ENCODE measurements at places on chromosomes 2 and 18.

DNA sequence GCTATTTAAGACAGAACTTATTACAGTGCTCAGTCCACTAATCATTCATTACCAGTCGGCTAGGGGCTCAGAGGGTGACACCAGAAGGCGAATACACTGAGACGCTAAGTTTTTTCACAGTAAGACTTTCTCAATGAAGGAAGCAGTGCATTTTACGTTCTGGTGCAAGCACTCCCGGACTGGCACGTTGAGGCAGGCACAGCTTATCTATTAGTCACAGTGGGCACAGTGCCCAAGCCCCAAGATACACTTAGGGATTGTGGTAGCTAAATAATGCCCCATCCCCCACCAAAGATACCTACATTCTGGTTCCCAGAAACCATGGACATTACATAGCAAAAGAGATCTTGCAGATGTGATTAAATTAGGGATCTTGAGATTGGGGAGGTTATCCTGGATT is 32.6 kb upstream of the BCL11A start:
- no peak for DNase-seq

DNA sequence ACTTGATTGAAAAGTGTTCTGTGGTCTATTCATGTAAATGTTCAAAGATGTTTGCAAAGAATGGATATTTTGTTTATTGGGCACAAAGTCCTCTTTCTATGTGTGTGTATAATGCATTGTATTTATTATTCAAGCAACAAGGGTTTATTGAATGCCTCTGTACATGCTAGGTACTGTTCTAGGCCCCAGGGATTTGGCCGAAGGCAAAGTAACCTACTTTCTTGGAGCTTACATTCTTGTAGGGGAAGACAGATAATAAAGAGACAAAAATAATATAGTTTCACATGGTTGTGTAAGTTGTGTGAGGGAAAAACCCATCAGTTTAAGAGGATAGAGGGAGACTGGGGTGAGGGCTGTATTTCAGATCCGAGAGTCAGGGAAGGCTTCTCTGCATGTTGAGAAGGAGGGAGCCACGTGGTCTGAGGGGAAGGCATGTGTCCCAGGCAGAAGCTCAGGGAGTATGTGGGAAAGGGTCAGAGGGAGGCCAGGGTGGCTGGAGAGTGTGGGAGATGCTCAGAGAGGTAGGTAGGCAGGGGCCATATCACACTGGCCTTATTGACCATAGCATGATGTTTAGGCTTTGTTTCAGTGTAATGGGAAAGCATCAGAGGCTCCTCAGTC is 40.4 kb upstream of the GPR155 start:
- no peak for DNase-seq

- DNase-seq: no peak
Observed at GRCh38 chr2:4995466-4995865, 696.7 kb upstream of the SOX11 start.

DNA sequence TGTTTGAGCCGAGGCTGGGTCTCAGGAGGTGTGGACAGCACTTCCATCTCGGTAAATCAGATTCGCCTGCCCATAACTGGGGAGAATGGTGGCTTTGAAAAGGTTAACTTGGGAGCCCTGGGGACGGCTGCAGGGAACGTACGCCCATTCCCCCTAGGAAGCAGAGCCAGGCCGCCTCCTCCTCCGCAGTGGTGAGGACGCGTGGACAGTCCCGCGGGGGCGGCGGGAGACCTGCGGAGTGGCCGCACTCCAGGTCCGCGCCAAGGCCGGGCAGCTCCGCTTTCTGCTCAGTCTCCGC is 845 bp upstream of the MYCN start:
- DNase-seq: no peak

- no peak for DNase-seq
Observed at GRCh38 chr2:142782942-142783443, 94.5 kb upstream of the KYNU start.

DNA sequence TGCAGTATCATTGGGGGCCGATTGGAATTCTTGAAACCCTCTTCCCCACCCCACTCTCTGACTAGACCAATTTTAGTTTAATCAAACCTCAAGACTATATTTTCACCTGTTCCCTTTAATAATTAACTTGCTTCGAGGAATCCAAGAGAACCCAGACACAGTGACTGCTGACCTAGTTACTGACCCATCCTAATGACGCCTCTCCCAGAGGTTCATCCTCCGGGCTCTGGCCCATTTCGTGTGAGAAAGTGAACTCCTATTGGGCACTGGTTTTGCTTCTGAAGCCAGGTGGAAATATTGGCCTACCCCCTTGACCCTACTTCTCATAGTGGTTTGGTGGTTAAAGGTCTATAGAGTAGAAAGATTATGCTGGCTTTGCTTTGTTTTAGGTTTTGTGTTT is 39.9 kb downstream of the RPL37A start:
- no peak for DNase-seq

DNA sequence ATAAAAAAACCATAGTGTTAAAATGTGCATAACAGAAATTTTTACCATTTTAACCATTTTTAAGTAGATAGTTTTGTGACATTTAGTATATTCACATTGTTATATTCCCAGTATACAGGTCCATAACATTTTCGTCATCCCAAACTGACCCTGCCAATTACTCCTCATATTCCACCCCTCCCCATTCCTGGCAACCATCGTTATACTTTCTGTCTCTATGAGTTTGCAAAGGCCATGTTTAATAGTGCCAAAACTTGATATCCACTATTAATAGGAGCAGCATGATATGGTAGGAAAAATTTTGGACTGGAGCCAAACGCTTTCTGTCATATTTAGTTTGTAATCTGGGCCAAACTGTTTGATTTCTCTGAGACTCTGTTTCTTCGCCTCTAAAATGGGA is 30.9 kb downstream of the PLCL1 start:
- DNase-seq: no peak

GRCh38 chr2:179614121-179614520 is 247.3 kb downstream of the ZNF385B start:
- DNase-seq: no peak

- no peak for DNase-seq
Observed at GRCh38 chr2:73987109-73987947, 2.6 kb downstream of the TET3 start.

GRCh38 chr2:229719926-229720647 is 5.7 kb upstream of the DNER start:
- no peak for DNase-seq

GRCh38 chr2:46569766-46570165 is 90.4 kb downstream of the TMEM247 start:
- DNase-seq: no peak

- no peak for DNase-seq
Observed at GRCh38 chr2:14572633-14573032, 59.9 kb upstream of the LRATD1 start.

GRCh38 chr2:165567273-165567672 is 97.8 kb downstream of the CSRNP3 start:
- no peak for DNase-seq

- DNase-seq: no peak
Observed at GRCh38 chr2:14634489-14635390, 2.2 kb downstream of the LRATD1 start.

- no peak for DNase-seq
Observed at GRCh38 chr2:172249986-172250385, 147.3 kb upstream of the DLX2 start.

GRCh38 chr18:35171315-35171987 is 69.4 kb upstream of the ZNF397 start:
- no peak for DNase-seq

- DNase-seq: no peak
Observed at GRCh38 chr2:216243026-216243425, 129.3 kb downstream of the MARCHF4 start.

DNA sequence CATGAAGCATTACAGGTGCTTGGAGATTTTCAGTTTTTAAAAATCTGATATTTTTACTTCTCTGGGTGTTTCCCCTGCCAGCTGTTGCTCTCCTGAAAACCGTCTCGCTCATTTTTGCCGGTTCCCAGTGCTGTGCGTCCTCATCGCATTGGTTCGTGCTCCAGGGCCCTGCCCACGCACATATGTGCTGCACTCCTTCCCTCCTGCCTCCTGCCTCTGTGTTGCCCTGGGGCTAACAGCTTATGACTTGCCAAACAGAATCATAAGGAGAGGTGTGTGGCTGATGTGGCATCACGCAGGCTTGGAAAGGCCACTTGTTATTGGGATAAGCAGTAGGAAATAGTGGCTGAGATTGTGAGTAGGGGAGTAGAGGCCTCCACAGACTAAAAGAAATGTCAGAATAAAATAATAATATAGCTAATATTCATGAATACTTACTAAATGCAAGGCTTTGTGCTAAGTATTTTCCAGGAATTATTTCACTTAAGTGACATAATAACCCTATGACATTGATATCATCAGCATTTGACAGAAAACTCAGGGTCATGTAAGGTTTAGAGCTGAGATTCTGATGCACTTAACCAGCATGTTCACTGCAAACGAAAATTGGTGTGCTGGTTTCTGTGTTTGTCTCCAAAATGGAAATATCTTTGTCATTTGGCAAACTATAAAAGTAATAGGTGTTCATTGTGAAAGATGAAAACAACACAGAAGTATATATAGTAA is 53.5 kb downstream of the SLC4A1AP start:
- DNase-seq: no peak

GRCh38 chr2:171180229-171180930 is 19.7 kb upstream of the TLK1 start:
- no peak for DNase-seq

DNA sequence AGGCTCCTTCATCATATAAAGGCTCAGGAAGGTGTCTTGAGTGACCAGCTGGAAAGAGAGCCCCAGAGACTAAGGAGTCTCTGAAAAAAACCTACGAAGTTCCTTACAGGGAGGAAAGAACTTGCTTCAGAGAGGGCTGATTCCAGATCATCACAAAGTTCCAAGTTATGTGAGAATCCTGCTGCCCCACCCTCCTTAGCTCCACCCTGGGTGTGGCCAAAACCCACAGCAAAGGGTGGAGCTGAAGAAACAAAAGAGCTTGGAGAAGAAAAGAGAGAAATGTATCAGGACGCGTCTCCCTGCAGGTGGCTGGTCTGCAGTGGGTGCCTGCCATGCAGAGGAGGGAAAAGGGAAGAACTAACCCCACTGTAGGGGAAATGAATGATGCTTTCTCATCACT is 32.8 kb upstream of the ZNF396 start:
- no peak for DNase-seq

DNA sequence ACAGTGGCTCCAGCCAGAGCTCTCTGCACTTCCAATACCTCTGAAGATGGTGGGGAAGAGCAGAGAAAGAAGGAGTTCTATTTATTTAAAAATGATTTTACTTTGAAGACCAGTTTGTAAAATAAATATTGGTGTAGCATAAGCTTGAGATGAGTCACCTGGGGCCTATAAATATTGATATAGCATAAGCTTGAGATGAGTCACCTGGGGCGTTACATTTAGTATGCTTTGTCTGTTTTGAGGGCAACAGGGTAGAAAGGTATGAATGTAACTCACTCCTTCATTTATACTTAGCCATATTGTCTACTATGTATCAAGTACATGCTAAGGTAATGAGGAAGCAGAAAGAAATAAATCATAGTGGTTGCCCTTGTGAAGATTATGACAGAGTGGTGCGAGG is 7.7 kb upstream of the SULT1C4 start:
- no peak for DNase-seq

- no peak for DNase-seq
Observed at GRCh38 chr2:186868344-186868743, 19.4 kb upstream of the ZSWIM2 start.

DNA sequence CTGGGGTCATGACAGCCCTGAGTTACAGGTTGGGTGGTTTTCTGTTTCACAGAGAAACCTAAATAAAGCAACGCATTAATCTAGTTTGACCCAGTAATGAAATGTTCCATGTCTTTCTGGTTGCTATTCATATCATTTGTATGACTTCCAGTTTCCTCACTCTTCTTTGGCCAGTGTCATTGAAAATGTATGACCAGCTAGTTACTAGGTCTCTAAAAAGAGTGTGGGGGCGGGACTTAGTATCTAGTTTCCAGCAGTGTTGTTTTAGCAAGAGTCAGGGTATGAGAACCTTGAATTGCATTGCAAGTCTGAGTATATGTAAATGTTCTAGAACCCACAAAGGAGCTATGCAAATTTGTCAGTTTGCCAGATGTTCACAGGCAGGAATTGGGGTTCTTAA is 47.7 kb downstream of the SLC9A2 start:
- no peak for DNase-seq

- no peak for DNase-seq
Observed at GRCh38 chr2:89818873-89819272, 1127.4 kb downstream of the RPIA start.

- no peak for DNase-seq
Observed at GRCh38 chr2:157747695-157748370, 119.2 kb upstream of the ACVR1C start.

- DNase-seq: no peak
Observed at GRCh38 chr2:29954316-29954715, 32.9 kb upstream of the ALK start.

GRCh38 chr2:151297882-151298281 is 8.4 kb upstream of the NMI start:
- DNase-seq: no peak

GRCh38 chr2:74491648-74492544 is 7.5 kb downstream of the LBX2 start:
- DNase-seq: no peak

DNA sequence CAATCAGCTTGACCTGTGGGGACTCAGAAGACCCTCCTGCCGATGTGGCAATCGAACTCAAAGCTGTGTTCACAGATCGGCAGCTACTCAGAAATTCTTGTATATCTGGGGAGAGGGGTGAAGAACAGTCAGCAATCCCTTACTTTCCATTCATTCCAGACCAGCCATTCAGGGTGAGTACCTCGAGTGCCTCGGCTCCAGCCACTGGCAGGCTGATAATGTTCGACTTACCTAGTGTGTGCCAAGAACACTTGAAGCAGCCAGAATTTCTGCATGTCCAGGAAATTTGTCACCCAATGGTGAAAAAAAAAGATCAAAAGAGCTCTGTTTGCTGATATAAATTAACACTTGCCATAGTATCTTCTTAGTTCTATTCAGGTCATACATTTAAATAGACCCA is 2.3 kb downstream of the LGALSL start:
- DNase-seq: no peak

- DNase-seq: no peak
Observed at GRCh38 chr2:241911551-241911950, 42.0 kb downstream of the RTP5 start.

Measured in esophagus squamous epithelium (tissue), 5 donors.